ENCODE measurements at places on chromosomes 16 and 17.

DNA sequence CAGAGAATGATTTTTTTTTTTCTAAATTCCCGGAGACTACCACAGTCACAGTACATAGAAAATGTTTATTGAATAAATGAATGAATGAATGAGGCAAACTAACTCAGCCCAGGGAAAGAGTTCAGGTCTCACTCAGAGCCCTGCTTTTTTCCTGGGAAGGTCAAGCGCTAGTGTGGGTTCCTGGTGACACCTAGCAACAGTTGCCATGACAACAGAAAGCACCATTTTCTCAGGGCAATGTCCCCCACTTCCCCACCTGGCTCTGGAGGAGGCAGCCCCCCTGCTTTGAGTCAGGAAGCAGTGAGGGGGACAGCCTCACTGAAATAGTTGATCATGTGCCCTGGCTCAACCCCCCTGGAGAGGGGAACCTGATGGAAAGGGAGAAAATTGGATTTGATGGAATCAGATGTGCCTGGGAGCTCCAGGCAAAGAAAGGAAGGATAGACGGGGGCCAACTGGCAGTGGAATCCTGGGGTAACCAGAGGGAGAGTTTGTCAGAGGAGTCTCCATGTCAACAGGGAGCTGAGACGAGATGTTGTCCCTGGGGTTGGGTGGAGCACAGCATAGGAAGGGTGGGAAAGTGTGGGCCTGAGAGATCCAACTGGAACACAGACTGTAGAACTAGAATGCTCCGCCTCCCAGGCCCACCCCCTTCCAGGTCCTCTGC, 242.2 kb upstream of the CCL2 start:
- DNase-seq: no peak

DNA sequence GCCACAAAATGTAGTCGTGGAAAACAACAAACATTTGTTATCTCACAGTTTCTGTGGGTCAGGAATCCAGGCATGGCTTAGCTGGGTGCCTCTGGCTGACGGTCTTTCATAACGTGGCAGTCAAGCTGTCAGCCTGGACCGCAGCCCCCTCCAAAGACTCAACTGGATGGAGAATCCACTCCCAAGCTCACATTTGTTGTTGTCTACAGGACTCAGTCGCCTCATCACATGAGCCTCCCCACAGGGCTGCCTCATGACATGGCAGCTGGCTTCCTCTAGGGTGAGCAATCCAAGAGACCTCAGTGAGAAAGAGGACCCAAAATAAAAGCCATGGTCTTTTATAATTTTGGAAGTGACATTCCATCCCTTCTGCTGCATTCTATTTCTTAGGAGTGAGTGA, 34.7 kb upstream of the AKAP1 start:
- no peak for DNase-seq

GRCh38 chr16:25952983-25953382, 261.2 kb downstream of the HS3ST4 start:
- DNase-seq: no peak

DNA sequence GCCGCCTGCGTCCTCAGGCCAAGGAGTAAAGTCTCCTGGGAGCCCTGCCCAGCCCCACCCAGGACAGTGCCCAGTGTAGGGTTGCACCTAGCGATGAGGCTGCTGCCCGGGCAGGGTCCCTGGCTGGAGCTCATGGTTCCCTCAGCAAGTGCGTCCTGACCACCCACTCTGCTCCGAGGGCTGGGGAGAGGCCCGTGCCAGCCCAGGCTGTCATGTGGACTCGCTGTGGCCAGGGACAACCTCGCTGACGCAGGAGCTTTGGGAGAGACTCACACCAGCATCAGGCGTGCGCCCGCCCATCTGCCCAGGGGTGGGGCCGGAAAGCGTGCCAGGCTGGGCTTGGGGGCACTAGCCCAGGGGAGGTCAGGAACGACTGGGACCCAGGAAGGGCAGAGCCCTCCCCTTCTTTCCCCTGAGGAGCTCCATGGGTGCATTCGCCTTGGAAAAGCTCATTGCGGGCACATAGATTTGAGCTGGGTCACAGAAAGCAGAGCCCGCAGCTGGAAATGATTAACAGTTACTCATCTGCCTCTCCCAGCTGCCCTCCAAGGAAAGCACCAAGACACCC, 19.7 kb downstream of the DPEP1 start:
- no peak for DNase-seq

GRCh38 chr17:54435966-54436365, 464.7 kb upstream of the TOM1L1 start:
- DNase-seq: no peak

GRCh38 chr17:63289931-63290330, 156.2 kb downstream of the CYB561 start:
- no peak for DNase-seq

Data from D341Med (cell line).